ENCODE measurements at places on chromosomes 3 and 15.

DNA sequence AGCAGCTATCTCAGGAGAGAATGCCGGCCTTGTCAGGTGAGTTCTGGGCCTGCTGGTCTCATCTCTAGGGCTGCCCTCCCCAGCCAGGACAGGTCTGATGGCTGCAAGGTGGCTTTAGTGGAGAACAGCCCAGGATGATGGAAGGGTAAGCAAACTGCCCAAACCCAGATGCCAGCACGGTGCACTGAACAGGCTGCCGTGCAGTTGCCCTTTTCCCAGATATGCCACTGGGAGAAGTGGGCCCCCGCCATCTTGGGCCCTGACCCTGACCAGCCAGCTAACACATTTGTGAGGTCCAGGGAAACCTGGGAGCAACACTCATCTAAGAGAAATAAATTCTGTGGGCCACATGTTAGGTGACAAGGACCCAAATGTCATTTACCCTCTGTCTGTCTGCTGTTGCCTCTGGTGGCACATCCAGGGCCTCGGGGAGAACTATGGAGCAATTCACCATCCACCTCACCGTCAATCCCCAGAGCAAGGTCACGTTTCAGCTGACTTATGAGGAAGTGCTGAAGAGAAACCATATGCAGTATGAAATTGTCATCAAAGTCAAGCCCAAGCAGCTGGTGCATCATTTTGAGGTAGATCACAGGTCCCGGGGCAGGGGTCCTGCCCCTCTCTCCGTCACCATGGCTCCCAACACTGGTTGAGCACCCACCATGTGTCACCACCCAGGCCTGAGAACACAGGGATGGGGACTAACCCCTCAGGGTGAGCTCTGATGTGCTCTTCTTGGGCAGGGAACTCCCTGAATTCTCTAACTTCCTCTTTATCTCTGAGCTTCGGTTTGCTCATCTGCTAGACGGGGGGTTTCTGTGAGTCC is 1.8 kb downstream of the ITIH1 start:
- DNase-seq, result no peak

- DNase-seq, result no peak
Measured at GRCh38 chr15:31252171-31252785, 74.4 kb upstream of the KLF13 start.

DNA sequence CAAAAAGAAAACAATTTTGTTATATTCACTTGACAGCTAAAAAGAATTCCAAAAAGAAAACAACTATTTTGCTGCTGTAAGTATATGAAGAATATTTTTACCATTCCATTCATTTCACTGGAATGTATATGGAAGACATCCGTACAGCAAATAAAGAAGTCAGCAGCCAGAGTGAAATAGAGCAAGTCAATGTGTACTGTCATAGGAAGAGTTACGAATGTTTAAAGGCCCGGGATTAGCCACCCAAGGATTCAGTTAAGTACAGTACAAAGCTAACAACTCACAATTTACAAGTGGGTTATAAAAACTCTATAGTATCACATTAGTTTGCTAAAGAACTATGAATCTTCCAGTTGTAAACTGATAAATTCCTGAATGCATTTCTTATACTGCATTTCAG is 14.4 kb upstream of the XXYLT1 start:
- DNase-seq, result no peak

DNA sequence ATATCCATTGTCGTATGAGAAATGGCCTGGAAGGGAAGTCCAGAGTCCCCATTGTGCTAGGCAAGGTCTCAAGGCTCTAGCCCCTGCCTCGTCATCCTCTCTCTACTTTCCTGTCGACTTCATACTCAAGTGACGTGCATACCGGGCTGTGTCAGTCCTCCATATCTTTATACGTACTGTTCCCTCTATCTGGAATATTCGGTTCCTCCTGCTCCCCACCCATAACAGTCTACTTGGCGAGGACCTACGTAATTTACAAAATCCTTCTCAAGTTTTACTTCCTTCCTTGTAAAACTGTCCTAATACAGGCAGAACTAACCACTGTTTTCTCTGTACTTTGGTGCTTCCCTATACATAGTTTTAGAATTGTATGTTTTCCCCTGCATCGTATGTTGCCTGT is 2.2 kb upstream of the ALPK3 start:
- DNase-seq, result no peak

- no peak for DNase-seq
Measured at GRCh38 chr3:155202626-155203025, 90.9 kb downstream of the STRIT1 start.

- DNase-seq, result no peak
Measured at GRCh38 chr15:55562601-55563000, 25.5 kb downstream of the PYGO1 start.

DNA sequence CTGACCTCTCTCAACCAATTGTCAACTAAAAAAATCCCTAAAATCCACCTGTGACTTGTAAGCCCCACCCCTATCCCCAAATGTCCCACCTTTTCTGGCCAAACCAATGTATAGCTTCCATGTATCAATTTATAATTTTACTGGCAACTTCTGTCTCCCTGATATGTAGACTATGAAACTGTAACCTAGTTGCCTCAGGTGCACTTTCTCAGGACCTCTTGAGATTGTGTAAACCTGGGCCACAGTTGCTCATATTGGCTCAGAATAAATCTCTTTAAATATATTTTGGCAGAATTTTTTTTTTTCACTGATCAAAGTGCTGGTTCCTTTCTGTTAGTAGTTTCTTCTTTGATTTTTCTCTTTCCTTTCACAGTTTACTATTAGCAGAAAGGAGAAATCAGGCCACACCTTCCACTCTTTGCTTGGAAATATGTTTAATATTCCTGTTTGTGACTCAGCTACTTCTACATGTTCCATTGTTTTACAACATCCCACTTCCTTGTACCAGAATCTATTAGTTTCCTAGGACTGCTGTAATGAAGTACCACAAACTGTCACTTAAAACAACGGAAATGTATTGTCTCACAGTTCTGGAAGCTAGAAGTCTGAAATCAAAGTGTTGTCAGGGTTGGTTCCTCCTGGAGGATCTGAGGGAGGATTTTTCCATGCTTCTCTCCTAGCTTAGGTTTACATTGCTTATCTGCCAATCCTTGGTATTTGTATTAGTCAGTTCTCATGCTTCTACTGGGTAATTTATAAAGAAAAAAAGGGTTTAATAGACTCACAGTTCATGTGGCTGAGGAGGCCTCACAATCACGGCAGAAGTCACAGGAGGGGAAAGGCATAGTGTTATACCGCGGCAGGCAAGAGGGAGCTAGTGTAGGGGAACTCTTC is 801.2 kb upstream of the ARPP21 start:
- no peak for DNase-seq

DNA sequence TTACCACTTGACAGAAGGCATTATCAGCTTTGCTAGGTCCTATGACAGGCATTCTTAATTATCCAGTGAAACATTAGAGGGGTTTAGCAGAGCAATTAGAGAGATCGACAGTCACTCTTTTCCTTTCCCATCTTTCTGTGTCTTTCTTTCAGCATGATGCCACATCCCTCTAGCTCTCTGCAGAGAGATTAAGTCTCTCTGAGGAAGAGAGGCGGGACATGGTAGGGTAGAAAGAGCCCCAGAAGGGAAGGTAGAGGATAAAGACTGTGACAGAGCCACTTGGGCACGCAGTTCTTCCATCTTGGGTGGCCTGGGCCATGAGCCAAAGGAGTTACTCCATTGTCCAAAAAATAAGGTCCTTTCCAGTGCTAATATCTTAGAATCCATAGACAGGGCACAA is 55.8 kb downstream of the HHLA2 start:
- DNase-seq, result no peak

Data from body of pancreas (tissue), 4 donors.